Sciatic nerve (tissue), 2 donors: ENCODE measurements at places on chromosomes 16 and 17. TPM values are rescaled to one million over a fixed set of nuclear protein-coding genes. Genes with fewer than 3 reads are reported as not detected.

GRCh38 chr17:32944248-32945020 lies 16.5 kb downstream of the TMEM98 start:
- DNase-seq: no peak

GRCh38 chr17:66301367-66301863 lies 998 bp upstream of the PRKCA start:
- DNase-seq: no peak

GRCh38 chr16:55570159-55570558 lies 3.7 kb downstream of the CAPNS2 start:
- DNase-seq: no peak

DNA sequence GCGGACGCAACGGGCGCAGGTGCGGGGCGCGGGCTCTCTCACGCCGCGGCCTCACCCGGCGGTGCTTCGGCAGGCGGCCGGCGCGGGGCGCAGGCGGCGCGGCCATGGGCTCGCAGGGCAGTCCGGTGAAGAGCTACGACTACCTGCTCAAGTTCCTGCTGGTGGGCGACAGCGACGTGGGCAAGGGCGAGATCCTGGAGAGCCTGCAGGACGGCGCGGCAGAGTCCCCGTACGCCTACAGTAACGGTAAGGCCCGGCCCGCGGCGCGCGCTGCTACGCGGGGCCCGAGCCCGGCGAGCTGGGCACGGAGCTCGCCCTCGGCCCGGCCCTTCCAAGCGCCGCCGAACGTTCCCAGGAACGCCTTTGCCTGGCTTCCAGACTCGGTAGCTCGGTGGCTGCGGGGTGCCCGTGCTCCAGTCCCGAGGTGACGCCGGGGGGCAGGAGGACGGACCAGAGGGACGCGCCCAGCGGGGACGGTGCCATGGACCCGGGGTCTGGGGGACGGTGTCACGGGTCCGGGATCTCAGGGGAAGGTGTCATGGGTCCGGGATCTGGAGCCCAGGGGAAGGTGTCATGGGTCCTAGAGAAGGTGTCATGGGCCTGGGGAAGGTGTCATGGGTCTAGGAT lies 435 bp downstream of the RAB40C start:
- peak; percentile 75 for DNase-seq

DNA sequence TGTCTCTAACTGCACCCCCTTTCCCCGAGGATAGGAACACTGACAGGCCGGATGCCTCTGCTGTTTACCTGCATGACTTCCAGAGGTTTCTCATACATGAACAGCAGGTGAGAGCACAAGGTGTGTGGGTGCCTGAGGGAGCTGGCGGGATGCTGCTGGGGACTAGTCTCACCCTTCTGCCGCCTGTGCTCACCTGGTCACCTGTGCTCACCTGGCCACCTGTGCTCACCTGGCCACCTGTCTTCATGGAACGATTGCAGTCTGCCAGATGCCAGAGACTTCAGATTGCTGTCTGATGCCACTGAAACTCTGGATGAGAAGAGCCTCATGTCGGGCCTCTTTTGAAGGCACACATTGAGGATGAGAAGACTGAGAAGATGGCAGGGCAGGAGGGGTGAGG lies 104.1 kb downstream of the PLCG2 start:
- DNase-seq: no peak

- no peak for DNase-seq
Observed at GRCh38 chr16:87854907-87855683, 14.2 kb downstream of the SLC7A5 start.

DNA sequence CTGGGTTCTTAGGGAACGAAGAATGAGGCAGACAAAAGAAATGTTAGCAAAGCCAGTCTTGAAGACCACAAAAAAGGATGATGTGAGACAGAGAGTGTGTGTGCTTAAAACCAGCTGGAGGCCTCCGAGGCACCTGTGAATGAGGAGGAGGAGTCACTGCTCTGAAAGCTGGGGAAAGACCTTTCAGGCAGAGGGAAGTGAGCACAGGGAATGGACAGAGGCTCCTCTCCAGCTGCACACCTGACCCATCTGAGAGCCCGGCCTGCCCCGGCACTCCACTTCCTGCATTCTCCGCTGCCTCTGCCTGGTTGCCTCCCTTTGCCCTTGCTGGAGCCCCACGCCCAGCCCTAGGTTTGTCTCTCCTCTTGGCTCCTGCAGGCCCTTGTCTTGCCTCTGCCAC lies 55.2 kb upstream of the SREBF1 start:
- no peak for DNase-seq

GRCh38 chr16:49855280-49855821 lies 561 bp downstream of the ZNF423 start:
- peak; percentile 92 for DNase-seq

DNA sequence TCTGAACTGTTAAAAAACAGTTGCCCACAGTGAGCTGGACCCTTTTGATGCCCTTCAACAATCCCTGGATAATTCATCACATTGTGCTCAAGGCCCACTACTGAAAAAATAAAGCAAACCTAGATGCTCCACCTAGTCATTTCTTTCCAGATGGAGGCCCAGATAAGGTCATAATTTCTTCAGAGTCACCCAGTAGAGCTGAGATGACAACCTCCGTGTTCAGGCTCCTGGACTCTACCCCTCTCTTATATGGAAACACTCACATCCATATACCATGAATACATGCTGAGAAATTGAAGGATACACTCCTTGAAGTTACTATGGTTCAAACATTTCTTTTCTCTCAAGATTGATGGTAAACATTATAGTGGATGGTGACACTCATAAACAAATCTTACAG lies 2.7 kb upstream of the ABCA3 start:
- DNase-seq: no peak

- DNase-seq: no peak
Observed at GRCh38 chr16:21608639-21609328, 9.4 kb downstream of the METTL9 start.

- no peak for DNase-seq
Observed at GRCh38 chr16:1530883-1531637, 2.4 kb upstream of the TMEM204 start.

GRCh38 chr17:4594406-4594805 lies 10.1 kb downstream of the SMTNL2 start:
- no peak for DNase-seq

DNA sequence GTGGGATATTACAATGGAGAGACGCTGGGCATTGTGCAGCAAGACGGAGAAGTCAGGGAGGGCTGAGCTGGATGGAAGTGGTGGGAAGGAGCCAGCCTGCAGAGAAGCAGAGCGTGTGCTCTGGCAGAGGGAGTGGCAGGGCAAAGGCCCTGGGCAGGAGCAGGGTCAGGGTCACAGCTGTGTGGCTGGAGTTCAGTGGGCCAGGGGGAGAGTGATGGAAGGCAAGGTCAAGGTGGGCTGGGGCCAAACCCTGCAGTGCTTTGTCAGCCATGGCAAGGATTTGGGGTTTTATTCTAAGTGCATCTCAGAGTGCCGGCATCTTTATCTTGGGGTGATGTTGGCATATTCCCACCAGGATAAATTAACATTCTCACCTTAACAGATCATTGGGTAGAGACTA lies 31.9 kb upstream of the C16orf78 start:
- DNase-seq: no peak

DNA sequence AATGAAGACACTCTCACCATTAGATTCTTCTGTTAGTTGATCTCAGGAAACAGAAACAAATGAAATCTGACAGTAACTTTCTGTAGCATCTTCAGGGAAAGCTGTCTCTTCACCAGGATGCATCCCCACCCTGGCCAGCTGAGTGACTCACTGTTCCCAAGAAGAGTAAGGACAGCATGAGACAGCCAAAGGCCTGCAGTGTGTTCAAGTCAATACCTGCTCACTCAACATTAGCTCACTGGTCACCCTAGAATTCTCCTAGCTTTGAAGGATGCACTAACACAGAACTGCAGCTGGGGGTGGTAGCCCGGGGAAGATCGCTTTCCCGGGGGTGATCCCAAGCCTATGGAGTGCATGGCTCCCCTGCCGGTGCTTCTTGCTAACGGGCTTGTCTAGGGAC lies 28.2 kb upstream of the CLEC18B start:
- no peak for DNase-seq

- no peak for DNase-seq
Observed at GRCh38 chr16:10949424-10949970, 5.1 kb downstream of the CLEC16A start.

GRCh38 chr17:16443511-16444257 lies 28.3 kb downstream of the TRPV2 start:
- DNase-seq: no peak

- no peak for DNase-seq
Observed at GRCh38 chr17:58390884-58391283, 26.4 kb downstream of the RNF43 start.

DNA sequence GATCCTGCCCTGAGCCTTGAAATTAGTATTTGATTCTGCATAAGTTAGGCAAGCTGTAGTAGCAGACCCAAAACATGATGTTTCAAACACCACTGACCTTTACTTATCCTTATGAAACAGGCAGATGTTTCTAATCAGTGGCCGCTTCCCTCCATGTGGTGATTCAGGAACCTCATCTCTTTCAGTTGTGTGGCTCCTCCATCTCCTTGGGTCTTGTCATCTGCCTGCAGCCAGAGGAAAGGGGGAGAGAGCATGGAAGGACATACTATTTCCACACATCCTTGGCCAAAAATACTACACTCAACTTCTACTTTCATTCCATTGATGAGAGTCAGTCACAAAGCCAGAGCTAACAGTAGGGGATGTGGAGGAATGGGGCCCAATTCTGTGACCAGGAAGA lies 41.6 kb upstream of the IRX6 start:
- DNase-seq: no peak

GRCh38 chr17:75059369-75060345 lies 12.6 kb downstream of the KCTD2 start:
- DNase-seq: no peak

- DNase-seq: no peak
Observed at GRCh38 chr16:143047-143446, 4.6 kb upstream of the NPRL3 start.

GRCh38 chr16:1408171-1408837 lies 6.2 kb downstream of the UNKL start:
- peak; percentile 97 for DNase-seq

GRCh38 chr16:72108353-72109102 lies 14.9 kb downstream of the DHX38 start:
- no peak for DNase-seq

DNA sequence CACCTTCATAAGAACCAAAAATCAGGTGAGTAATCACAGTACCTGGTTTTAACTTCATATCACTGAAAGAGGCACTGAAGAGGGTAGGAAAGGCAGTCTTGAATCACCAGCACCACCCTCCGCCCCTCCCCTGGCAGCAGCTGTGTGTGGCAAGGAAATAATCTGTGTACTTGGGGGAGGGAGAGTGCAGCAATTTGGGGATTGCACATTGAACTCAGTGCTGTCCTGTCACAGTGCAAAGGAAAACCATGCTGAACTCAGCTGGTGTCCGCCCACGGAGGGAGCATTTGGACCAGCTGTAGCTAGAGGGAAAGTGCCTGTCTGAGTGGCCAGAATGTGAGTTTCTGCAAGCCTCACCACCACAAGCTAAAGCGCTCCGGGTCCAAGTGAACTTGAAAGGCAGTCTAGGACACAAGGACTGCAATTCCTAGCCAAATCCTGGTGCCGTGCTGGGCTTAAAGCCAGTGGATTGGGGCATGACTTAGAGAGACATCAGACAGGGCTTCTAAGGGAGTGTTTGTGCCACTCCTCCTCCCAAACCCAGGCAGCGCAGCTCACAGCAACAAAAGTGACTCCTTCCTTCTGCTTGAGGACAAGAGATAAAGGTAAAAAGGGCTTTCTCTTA lies 39.7 kb upstream of the ALDH3A1 start:
- no peak for DNase-seq

- no peak for DNase-seq
Observed at GRCh38 chr17:81867170-81867990, 3.8 kb downstream of the ARHGDIA start.

DNA sequence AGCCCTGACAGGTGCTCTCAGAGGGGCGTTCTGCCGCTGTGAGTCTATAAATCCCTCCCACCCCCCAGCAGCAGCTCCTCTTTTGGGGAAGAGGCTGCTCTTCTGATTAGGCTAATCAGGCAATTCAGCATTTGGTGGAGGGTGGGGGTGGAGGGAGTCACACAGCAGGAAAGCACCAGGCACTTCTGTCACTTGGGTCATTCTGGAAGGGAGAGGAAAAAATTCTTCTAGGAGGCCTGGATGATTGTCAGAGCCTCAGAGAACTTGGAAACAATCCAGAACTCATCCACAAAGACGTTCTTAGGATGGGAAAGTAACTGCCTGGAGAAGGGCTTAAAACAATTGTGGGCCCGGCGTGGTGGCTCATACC lies 7.3 kb upstream of the SSTR2 start:
- DNase-seq: no peak

GRCh38 chr17:1470071-1470754 lies 14.2 kb upstream of the CRK start:
- DNase-seq: no peak

- no peak for DNase-seq
Observed at GRCh38 chr17:50397919-50398285, 579 bp upstream of the LRRC59 start.

GRCh38 chr16:21986692-21987246 lies 14.1 kb downstream of the PDZD9 start:
- DNase-seq: no peak

GRCh38 chr16:86882586-86883280 lies 304.4 kb downstream of the FOXL1 start:
- DNase-seq: no peak

- DNase-seq: no peak
Observed at GRCh38 chr17:39949028-39949427, 13.8 kb upstream of the GSDMA start.

GRCh38 chr16:70162041-70162451 lies 11.5 kb upstream of the CLEC18C start:
- no peak for DNase-seq

- DNase-seq: no peak
Observed at GRCh38 chr16:85187002-85187401, 74.7 kb upstream of the CIBAR2 start.

DNA sequence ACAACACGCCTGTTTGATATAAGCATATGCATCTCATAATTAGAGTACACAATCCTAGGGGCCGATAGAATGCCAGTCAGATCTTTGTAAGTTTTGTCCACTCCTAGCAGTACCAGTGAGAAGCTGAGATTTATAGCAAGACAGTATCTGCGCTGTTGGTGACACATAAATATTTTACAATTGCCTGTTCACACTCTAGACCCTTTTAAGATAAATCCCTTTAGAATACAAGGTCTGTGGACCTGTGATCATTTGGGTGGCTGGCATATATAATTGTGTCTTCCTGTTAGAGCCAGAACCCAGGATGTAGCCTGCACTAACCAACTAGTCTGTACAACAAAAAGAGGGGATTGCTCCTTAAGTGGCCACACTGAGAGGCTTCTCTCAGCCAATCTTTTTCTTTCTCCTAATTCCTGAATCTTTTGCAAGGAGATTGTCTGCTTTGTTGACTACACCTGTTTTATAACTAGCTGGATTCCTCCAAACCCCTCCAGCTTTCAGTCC lies 74.7 kb downstream of the WIPI1 start:
- DNase-seq: no peak

Gene PRPSAP2
- 45.3 TPM for total RNA-seq

Gene ASGR1
- total RNA-seq: 2.3 TPM

Gene ASPHD1
- 5.0 TPM for total RNA-seq

Gene EXOC3L1
- total RNA-seq: 1.3 TPM

Gene C16orf46
- total RNA-seq: 2.3 TPM

Gene PIMREG
- total RNA-seq: not detected

Gene CACNG1
- not detected for total RNA-seq

Gene HNF1B
- total RNA-seq: not detected

Gene ITGAX
- 41.1 TPM for total RNA-seq

Gene CES1
- 45.2 TPM for total RNA-seq

Gene TP53TG3
- not detected for total RNA-seq

Gene HOXB8
- 0.98 TPM for total RNA-seq

Gene SLC16A11
- total RNA-seq: 0.89 TPM

Gene TGFB1I1
- total RNA-seq: 66.3 TPM

Gene CA4
- 13.6 TPM for total RNA-seq

Gene GABARAPL2
- total RNA-seq: 143 TPM
